ENCODE measurements at places on chromosomes 3 and 15.
A peak's percentile ranks its signal among the peaks of the same experiment; 100 is the strongest.

DNA sequence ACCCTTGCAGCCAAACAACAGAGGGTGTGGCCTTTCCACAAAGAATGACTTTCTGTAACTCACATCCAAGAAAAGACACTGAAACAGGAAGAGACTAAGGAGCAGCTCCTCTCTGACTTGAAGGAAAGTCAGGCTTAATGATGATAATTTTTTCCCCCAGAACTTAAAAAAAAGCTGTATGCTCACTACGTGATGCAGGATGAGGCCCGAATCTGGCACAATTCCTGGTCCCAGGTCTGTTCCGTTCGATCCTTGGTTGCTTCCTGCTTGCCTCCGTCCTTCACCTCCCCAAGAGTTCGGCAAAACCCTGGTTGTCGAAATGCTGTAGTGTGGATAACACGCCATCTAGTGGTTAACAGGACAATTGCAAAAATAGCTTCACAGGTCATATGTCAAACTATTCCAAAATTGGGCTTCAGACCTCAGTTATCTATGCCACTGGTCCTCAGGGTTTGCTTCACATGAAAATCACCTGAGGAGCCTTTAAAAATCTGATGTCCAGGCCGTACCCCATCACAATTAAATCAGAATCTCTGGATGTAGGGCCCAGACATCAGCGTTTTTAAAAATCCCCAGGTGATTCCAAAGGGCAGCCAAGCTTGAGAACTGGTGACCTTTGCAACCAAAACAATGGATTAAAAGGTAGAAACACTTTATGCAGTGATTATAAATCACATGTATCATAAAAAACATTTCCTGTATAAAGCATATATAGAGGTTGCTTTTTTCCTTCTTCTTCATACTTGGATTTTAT, 28.1 kb upstream of the SYNM start:
- peak; percentile 83 for DNase-seq

DNA sequence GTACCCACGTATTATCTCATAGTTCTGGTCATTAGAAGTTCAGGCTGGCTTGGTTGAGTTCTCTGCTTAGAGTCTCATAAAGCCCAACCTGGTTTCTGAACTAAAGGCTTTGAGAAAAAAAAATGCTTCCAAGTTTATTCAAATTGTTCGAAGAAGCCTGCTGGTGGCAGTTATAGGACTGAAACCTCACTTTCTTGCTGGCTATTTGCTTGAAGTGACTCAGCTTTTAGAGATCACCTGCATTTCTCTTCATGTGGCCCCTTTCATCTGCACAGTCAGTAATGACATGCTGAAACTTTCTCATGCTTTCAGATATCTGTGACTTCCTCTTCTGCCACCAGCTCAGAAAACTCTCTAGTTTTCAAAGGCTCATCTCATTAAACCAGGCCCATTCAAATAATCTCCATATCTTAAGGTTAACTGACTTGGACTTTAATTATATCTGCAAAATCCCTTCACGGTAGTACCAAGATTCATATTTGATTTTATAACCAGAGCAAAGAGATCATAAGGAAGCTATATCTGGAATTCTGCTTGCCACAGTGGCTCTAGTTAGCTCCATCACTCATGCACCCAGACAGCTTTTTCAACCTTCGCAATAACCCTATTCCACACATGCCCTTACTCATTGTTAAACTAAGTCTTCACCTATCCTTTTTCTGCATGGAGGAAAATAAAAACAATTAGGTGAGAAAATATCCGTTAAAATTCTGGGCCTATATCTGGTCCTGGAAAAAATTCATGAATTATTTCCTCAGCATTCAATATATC, 433.8 kb upstream of the CBLB start:
- DNase-seq = no peak

GRCh38 chr3:51245867-51246266, 139.2 kb upstream of the MANF start:
- DNase-seq = no peak

DNA sequence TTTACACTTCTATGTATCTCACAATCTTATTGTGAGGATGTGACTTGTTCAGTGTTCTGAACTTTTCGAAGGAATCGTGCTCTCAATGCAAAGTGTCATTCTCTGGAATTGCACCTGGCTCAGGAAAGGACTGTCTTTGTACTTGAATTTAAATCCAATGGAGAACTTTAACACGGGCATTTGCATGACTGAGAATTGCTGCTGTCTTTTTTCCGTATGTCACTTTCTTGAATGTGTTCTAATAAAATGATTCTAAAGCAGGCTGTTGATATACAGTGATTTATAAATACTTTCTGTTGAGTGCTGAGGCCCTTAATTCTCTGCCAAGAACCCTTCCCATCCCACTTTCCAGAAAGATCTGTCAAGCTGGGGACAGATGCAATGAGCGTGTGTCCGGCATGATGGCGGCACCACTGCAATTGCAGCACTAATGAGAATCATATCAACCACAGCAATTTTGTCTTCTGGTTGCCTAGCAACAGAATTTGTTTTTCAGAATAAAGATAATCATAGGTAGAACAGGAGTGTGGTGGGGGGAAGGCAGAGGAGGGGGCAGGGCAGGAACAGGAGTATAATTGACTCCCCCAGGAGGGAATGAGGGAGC, 210.6 kb upstream of the UMPS start:
- no peak for DNase-seq
